ENCODE measurements at places on chromosomes 6 and 20. TPM values are rescaled to one million over a fixed set of nuclear protein-coding genes. Genes with fewer than 3 reads are reported as not detected.
A peak's percentile ranks its signal among the peaks of the same experiment; 100 is the strongest.

DNA sequence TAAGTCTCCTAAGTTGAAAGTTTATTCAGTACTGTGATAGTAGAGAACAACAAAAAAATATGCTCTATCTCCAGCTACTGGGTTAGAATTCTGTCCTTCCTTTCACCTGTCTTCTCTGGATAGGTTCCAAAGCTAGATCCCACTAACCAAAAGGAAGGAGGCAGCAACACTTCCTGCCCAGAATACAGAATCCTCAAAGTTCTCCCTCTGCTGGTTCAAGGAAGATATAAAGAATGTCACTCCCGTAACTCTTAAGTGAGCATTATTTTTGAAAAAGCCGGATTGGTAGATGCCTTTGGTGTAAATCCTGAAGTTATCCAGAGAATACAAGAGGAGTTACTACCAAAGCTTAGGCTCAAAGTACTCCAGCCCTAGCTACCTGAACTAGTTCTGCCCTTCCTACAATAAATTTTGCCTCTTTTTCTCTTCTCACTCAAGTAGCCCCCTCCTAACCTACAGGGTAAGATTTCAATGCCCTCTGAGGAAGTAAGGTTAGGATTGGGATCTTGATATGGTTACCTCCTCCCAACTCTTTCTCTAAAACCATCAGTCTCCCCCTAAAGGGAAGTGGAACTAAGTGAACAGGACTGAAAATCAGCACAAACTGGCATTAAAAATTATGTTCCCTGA lies 26.0 kb upstream of the CRIP3 start:
- DNase-seq: peak; percentile 68

DNA sequence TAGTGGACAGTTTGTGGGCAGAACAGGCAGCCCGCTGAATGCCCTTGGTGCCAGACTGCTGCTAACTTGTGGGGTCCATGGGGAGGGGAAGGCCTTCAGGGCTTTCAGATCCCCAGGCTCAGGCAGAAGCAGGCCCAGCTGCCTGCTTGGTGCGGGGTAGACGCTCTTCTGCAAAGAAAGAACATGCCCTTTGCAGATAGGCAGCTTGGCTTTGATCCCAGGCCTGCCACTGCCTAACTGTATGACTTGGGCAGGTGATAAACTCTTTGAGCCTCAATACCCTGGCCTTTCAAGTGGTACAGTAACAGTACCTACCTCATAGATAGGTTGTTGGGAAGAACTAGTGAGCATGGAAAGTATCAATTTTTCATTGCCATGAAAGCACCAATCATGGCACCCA lies 28.4 kb downstream of the CHMP4B start:
- DNase-seq: no peak

GRCh38 chr6:22827760-22828159 lies 258.4 kb downstream of the HDGFL1 start:
- no peak for DNase-seq

GRCh38 chr6:142167486-142167885 lies 20.4 kb downstream of the VTA1 start:
- no peak for DNase-seq

DNA sequence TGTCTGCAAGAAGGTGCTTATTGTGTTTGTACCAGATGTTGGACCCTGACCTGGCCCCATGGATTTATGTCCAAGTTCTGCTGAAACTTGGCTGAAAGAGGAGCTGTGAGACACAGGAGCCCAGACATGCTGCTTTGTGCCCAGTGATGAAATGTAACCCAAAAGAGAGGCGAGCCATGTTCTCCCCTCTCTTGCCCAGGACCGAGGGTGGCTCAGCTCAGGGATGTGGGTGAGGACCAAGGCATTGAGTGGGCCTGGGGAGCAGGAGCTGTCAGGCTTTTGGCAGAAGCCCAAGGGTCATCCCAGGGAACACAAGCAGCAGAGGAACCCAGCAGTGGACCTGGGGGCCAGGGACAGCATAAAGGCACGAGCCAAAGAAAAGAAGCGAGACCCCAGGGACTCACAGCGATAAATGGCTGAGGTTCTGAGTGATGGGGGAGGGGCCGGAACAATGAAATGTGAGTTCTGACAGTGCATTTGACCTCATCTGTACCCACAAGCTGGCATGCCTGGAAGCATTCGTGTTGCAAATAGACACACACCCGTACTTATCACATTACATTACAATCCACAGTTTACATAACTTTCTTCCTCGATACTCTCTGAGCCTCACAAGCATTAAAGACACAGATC lies 363.4 kb upstream of the JARID2 start:
- no peak for DNase-seq

GRCh38 chr20:39036011-39036410 lies 73.9 kb downstream of the DHX35 start:
- DNase-seq: no peak

DNA sequence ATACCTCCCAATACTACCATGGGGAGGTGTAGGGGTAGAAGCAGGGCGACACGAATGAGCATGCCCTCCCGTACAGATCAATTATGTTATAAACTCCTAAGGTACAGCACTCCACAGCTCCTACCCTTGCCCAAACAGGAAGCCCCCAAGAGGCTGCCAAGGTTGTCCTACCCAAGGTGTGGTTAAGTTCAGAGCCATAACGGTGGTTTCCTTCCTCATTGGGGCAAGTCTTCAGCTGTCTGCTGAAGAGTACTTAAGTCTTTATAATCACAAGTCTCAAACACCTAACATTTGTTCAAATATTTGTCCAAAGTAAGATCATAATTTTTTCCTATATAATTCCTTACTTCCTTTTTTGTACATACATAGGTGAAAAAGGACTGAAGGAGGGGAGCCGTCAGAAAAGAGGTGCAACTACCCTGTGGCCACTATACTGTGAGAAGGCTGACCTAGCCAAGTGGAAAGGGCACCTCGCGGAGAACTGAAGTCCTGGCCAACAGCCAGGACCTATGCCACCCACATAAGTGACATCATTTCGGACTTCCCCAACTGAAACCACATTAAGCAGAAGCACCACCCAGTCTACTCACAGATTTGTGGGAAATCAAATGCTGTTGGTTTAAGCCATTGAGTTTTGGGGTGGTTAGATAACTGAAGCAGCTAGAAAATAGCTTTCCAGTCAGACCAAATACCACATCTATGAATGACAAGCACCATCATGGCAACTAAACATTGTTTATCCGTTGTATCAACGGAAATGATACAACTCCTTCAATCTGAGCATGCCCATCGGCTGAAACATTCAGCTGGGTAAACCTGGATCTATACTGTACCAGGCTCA lies 2.9 kb upstream of the RAB22A start:
- peak; percentile 92 for DNase-seq

DNA sequence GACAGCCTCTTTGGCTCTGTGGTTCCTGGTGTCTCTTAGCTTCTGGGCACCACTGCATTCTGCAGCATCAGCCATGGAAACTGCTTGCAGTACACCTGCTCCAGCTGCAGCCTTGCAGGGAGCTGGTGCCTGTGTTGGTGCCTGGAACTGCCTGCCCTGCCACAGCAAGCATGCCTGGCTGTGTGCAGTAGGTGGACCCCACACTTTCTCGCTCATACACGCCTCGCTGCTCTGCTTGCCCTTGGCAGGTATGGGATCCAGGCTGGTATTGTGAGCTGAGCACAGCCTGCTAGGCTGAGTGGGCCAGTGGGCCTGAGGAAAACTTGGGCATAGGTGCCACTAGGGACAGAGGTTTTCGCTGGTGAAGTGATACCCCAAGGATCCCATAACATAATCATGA lies 22.8 kb downstream of the OR2J3 start:
- DNase-seq: no peak

DNA sequence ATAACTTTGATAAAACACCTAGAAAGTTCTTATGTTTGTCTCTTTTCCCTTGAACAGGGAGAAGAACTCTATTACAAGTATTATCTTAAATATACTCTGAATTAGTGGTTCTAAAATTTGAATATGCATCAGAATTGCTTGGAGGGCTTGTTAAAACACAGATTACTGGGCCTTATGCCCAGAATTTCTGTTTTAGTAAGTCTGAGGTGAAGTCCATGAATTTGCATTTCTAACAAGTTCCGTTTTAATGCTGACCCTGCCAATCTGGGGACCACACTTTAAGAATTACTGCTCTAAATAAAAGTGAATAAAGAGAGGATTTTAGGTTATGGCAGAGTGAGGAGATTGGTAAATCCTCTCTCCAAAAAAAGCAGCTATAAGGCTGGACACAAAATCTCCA lies 168.1 kb upstream of the FLRT3 start:
- no peak for DNase-seq

DNA sequence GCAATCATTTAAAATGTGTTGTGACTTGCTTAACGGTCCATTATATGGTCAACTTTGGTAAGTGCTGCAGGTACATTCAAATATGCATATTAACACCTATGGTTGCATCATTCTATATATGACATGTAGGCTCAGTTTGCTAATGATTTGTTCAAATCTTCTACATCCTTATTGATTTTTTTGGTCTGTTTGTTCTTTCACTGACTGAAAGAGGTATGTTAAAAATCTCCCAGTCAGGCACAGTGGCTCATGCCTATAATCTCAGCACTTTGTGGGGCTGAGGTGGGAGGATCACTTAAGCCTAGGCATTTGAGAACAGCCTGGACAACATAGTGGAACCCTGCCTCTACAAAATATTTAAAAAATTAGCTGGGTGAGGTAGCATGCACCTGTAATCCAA lies 29.2 kb downstream of the PIGU start:
- DNase-seq: no peak

PRR18 gene
- 0.14 TPM for total RNA-seq

HAO1 gene
- not detected for total RNA-seq
